ENCODE measurements at places on chromosomes 16 and 17.

GRCh38 chr16:77496934-77497333 is 62.1 kb upstream of the ADAMTS18 start:
- no peak for DNase-seq

GRCh38 chr17:47719411-47720152 is 13.5 kb upstream of the TBX21 start:
- peak; percentile 59 for DNase-seq

DNA sequence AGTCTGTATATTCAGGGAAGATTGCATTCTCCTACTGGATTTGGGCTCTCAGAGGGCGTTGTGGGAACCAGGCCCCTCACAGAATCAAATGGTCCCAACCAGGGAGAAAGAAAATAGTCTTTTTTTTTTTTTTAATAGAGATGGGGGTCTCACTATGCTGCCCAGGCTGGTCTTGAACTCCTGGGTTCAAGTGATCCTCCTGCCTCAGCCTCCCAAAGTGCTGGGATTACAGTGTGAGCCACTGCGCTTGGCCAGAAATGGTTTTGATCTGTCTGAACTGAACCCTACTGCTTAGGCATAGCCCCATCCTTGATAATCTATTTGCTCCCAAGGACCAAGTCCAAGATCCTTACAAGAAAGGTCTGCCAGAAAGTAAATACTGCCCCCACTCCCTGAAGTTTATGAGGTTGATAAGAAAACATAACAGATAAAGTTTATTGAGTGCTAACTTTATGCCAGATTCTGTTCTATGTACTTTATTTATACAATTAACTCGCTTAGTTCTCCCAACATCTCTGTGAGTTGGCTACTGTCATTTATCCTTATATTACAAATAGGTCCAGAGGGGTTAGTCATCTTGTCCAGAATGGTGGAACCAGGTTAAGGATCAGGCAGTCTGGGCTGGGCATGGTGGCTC is 13.5 kb downstream of the G6PC1 start:
- DNase-seq, result no peak

- peak; percentile 49 for DNase-seq
Observed at GRCh38 chr17:75031972-75032719, 14.6 kb downstream of the ATP5PD start.

DNA sequence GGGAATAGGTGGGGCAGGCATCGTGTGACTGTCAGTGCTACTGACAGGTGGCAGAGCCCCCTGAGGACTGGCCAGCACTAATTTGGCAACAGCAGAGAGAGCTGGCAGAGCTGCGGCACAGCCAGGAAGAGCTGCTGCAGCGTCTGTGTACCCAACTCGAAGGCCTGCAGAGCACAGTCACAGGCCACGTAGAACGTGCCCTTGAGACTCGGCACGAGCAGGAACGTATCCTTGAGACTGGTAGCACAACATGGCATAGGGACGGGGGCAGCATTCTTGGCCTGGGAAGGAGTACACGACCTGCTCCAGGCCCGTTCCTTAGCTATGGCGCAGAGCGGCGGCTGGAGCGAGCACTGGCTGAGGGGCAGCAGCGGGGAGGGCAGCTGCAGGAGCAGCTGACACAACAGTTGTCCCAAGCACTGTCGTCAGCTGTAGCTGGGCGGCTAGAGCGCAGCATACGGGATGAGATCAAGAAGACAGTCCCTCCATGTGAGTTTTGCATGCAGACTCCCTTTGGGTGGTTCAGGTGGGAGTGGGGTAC is 3.0 kb upstream of the NRN1L start:
- DNase-seq, result no peak

DNA sequence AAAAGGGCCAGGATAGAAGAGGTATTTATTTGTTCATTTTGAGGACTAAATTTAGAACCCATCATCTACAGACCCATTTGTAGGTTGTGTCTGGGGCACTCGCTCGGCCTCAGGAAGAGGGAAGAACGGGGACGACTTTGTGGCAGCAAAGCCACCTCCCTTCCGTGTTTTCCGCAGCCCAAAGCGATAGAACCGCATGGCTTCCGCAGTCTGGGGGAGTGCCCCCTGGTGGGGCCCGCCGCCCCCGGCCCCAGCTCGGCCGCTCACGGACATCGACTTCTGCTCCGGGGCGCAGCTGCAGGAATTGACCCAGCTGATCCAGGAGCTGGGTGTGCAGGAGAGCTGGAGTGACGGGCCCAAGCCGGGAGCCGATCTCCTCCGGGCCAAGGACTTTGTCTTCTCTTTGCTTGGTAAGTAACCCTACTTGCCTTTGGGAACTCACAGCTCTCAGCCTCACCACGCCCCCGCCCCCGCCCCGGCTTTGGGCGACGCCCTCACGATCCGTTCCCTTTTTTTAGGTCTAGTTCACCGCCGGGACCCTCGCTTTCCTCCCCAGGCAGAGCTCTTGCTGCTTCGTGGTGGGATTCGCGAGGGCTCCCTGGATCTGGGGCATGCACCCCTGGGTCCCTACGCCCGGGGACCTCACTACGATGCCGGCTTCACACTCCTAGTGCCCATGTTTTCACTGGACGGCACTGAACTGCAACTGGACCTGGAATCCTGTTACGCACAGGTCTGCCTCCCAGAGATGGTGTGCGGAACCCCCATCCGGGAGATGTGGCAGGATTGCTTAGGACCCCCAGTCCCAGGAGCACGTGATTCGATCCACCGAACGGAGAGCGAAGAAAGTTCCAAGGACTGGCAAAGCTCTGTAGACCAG is 681 bp downstream of the TMEM102 start:
- no peak for DNase-seq

Data from activated T-cell treated with anti-CD3 and anti-CD28 coated beads for 4 hours (primary cell).